ENCODE measurements at places on chromosomes 12 and 14.

GRCh38 chr14:58362798-58363412 is 32.8 kb upstream of the TOMM20L start:
- no peak for DNase-seq

- no peak for DNase-seq
Measured at GRCh38 chr14:63432888-63433552, 110.2 kb downstream of the PPP2R5E start.

DNA sequence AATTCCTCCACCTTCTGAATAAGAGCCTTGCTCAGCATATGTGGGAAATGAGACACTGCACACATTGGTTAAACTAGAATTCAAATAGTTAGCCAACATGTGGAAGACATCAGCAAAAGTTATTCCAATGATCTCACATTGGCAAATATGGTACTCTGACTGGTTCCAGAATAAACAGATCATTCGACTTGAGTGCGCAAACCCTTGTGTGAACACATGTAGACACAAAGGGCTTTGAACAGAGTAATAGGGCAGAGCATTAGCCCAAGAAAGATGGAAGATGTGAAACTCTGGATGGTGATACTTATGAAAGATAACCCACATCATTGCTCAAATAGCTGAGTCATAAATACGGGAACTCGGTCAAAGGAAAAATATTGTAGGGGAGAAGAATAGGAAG is 1133.4 kb upstream of the SEL1L start:
- no peak for DNase-seq

GRCh38 chr12:38898001-38898684 is 7.2 kb downstream of the CPNE8 start:
- DNase-seq, result no peak

DNA sequence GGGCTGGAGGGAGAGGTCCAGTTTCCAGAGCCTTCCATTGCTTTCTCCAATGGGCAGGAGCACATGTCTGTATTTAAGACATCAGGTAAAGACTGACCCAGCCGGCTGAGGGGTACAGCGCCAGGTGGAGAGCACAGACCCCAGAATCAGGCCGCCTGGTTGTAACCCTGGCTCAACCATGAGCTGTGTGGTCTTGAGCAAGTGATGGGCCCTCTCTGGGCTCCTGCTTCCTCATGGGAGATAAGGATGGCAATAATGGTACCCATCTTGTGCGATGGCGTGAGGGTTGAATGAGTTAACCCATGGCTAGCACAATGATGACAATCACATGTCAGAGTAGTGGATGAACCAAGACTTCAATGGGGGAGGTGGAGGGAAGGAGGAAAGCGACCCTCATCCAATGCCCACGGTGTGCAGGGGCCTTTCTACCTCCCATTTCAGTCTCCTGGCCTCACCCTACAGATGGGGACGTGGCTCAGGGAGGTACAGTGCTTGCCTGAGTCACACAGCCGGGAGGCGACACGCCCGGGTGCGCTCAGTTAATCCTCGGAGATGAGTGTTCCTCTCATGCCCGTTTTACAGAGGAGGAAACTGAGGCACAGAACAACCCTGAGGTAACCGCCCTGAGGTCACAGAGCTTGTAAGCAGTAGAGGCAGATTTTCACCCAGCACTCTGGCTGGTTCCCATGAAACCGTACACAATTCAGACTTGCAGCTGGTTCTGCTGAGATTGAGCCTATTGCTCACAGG is 163.9 kb downstream of the RBM19 start:
- no peak for DNase-seq

DNA sequence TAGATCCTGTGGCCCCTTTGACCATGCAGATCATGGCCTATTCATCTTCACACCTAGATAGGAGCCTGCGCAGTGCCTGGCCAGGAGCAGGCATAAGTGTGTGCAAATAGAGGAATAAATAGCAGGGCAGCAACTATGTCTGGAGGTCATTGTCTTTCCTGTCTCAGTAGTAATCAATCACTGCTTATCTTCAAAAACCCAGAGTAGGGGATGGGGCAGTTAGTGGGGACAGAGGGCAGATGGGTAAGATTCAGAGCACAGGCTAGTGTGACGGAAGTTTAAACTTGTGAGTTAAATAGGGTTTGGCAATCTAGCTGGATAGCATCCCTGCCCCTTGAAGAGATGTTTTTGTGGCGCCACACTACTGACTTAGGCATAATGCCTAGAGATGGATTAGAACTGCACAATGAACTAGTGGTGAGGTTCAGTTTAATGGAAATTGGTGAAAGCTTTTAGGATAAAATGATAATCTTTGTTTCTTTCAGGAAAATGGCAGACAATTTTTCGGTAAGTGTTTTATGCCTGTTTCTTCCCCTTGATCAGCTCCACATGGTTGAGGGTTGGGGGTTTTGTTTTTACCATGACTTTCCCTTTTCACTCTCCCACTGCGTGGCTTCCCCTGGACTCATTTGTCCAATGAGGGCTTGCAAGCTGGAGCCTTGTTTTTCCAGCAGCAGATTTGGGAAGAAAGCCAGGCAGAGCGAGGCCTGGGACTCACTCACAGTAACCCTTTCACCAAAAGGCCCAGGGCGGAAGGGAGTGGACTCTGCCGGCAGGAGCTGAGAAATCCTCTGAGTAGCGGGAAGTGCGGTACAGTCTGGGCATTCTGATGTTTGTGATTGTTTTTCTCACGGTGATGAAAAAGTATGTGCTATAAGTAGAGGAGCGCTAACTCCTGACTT is 8.1 kb downstream of the LGALS3 start:
- DNase-seq, result no peak

DNA sequence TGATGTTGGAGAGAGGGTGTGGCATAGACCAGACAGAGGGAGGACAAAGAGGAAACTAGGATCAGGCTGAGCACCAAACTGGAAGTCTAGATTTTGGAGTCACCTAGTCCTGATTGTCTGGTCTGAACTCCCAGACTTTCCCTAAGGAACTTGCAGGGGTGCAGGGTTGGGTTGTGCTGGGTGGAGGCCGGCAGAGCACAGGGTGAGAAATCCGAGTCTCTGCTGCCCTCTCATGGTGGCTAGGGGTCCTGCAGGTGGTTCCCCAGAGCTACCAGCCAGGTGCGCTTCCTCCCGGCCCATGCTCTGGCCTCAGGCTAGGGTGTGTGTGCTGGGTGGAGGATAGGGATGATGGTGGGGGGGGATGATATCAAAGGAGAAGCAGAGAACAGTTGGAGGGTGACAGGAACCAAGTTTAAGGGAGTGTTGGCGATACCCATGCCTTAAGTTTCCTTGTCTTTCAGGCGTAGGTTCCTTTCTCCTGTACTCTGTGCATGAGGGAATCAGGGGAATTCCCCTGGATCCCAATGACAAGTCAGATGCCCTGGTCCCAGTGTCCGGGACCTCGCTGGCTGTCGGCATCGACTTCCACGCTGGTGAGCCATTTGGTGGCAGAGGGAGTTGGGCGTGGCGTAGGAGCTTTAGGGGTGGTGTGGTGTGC is 33.5 kb upstream of the NXPH4 start:
- DNase-seq, result peak; percentile 74

GRCh38 chr12:113461666-113462065 is 10.0 kb downstream of the LHX5 start:
- DNase-seq, result no peak

- no peak for DNase-seq
Measured at GRCh38 chr12:132341318-132342050, 12.1 kb upstream of the GALNT9 start.

DNA sequence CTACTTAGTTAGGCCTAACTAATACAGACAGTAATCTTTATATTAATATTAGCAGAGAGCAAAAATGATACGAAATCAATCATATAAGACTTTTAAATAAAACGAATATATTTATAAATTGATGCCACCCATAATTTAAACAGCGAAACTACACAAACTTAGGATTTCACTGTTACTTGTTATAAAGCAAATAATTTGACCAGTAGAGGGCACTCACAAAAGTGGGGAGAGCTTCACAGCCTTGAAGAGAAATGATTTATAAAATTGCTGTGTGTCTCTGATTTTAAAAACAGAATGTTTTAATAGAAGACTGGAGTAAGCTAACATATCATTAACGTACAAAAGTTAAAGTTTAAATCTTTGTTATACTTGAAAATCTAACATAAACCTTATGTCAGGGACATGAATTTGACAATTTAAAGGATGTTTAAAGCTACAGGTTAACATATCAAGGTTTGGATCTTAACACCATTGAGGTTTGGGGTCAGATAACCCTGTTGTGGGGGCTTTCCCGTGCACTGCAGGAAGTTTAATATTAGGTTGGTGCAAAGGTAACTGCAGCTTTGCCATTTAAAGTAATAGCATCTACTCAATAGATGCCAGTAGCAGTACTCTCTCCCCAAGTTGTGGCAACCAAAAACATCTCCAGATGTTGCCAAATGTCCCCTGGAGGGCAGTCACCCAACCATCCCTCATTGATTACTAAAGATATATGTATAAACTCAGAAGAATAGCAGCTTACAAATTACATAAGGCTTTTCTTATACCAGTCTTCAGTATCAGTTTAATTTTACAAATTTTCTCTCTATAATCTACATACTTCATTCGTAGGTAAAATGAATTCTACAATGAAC is 9.3 kb downstream of the KRAS start:
- peak; percentile 13 for DNase-seq

GRCh38 chr12:101040936-101041335 is 169.1 kb downstream of the SLC5A8 start:
- DNase-seq, result no peak

DNA sequence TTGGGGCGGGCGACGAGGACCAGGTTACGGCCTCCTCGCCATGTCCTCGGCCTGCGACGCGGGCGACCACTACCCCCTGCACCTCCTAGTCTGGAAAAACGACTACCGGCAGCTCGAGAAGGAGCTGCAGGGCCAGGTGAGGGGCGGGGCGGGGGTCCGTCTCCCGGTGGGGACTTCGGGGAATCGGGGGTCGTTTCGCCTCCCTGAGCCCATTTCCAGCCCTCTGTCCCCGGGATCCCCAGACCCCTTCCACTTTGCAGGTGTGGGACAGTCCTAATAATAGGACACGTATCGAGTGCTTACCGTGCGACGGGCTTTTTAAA is 380 bp downstream of the ANKRD13A start:
- DNase-seq, result no peak

DNA sequence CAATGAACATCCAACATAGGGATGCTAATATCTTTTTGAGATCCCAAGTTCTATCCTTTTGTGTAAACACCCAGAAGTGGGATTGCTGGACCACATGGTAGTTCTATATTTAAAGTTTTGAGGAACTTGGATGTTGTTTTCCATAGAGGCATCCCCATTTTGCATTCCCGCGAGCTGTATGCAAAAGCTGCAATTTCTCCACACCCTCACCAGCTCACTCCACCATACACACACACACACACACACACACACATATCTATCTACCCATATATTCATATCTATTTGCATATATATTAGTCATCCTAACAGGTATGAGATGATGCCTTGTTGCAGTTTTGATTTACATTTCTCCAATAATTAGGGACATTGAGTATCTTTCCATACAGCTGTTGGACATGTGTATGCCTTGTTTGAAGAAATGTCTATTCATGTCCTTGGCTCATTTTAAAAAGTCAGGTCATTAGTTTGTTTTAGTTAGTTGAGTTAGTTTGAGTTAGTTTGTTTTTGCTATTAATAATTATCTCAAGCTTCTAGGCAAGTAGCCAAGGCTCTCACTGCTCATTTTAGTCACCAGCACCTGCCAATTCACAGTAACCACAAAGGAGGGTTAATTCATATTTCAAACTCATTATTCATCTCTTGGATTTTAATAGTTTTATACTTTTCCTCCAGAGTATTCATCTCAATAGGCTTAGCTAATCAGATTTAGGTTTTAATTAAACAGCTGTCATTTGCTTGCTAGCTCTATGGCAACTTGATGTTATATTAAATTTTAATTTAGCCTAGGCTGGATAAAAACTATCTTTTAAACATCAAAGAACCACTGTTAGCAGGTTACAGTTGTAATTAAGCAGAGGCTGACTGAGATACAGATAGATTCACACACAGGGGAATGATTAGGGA is 1435.9 kb upstream of the TMEM132C start:
- no peak for DNase-seq

DNA sequence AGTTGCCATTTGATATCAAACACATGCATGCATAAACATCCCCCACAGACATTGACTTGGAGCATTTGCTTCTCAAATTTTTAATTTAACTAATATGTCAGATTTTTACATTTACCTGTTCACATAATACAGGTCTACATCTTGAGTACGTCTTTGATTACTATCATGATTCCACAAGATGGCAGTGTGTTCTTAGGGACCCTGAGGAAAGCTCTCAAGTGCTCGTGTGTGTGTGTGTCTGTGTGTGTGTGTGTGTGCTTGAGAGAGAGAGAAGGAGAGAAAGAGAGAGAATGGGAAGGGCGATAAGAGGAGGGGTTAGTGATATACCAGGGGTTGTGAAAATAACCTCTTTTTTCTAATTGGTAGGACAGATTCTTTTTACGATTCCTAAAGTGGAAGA is 167.1 kb upstream of the OR4E1 start:
- DNase-seq, result no peak

DNA sequence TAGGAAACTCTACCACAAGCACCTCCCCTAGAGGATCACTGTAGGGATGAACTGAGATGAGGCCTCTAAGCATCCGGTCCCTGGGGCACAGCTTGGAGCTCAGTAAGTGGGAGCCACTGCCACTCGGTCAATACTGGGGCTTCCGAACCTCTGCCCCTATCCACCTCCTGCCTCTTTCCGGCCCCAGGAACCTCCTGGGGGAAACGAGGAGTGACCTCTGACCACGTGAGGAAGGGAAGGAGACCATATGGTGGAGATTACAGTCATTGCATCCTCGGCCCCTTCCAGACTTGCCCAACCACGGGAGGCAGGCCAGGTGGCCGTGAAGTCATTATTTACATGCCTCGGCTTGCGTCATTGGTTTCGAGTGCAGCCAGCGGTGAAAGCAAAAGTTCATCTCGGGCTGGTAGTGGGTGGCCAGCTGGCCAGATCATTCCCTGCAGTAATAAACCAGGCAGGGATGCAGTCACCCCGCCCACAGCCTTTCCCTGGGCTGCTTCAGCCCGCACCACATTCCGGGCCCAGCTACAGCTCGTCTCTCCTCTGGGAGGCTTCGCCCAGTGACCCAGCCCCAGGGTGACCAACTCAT is 65.4 kb downstream of the C14orf132 start:
- DNase-seq, result no peak

DNA sequence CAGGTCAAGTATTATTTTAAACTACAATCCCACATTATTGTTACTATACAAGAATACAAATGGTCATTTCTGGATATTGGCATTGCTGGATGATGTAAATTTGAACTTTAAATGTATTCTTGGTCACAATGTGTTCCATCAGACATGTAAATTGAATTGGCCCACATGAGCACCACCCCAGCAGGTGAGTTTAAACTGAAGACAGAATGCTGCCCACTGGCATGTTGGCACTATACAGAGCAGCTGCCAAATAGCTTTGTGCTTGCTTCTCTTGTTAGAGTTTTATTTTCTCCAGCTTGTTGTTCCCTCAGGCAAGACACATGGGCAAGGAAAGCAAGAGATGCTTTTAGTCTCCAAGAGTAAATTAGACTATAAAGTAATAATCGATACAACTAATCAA is 98.6 kb downstream of the C12orf50 start:
- no peak for DNase-seq

GRCh38 chr14:90604356-90604755 is 207.5 kb downstream of the CALM1 start:
- DNase-seq, result no peak

GRCh38 chr14:100802766-100803165 is 23.2 kb upstream of the MEG3 start:
- no peak for DNase-seq

GRCh38 chr14:52314595-52315354 is 663 bp downstream of the PTGER2 start:
- DNase-seq, result peak; percentile 7
